NCI-H1092 (cell line): ENCODE measurements at places on chromosomes 4 and X.

DNA sequence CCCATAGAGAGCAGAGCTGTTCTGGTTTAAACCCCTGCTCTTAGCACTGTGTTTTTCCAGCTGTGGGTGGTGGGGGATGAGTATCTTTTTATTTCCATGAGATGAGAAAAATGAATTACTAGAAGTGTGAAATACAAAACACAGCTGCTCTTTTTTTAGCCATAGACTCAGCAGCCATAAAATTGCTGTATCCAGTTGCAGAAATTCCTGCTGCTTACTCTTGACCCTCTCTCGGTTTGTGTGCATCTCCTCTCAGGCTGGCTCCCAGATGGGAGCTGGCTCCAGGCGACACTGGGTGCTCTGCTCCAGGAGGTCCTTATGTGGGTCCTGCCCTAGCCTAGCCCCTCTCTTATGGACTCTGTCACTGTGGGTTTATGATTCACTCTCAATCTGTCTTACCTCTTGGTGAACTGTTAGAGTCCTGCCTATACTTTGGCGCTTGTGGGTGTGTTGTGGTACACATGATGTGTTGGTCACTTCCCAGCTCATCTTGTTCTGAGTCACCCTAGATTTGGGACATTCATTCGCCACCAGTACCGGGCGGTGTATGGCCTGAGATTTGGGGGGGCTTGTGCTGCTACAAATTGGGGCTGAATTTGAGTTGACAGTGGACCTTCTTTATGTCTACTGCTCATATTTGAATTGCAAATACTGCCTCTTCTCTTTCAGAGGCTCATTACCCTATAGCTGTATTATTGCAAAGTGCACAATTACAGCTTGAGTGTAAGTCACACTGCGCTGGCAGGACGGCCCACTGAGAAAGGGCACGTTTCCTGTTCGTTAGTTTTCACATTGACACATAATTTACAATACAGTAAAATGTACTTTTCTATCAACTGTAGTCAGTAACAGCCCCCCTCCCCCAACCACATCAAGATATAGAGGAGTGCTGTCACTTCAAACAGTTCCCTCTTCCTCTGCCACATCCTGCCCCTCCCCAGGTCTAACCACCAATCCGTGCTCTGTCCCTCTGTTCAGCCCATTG, 46.9 kb upstream of the MSANTD1 start:
- no peak for DNase-seq

- no peak for DNase-seq
Observed at GRCh38 chr4:56821381-56822243, at the start of gene SPINK2. SPINK2 (minus strand) TSS chr4:56821701; CDS start chr4:56821662, 39 bp downstream.

DNA sequence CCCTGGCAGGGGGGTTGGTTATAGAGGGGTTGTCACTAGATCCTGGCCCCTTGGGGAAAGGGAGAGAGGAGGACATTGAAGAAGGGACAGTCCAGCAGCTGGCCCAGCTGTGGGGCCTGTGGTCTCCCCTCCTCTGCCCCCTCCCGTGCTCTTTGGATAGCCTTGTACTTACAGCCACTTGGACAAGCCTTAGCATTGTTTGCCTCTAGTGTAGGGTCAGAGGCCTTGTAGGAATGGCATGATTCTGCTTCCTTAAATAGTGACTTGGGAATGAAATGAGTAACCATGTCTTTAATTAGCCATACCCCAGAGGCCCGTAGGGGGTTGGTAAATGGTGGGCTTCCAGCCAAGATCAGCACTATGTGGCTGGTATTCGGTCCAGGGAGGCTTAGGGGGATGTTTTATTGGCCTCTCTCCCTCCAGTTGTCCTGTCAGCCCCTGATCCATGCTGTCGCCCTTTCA, 230.6 kb downstream of the PTTG2 start:
- DNase-seq, result no peak

GRCh38 chr4:71266090-71266794, 72.6 kb upstream of the SLC4A4 start:
- DNase-seq, result no peak

- DNase-seq, result no peak
Observed at GRCh38 chrX:101079736-101080270, 1.1 kb downstream of the TMEM35A start.

- DNase-seq, result no peak
Observed at GRCh38 chr4:160375772-160376452, 1273.0 kb downstream of the RAPGEF2 start.

- DNase-seq, result no peak
Observed at GRCh38 chrX:23861215-23861896, 46.4 kb downstream of the APOO start.

DNA sequence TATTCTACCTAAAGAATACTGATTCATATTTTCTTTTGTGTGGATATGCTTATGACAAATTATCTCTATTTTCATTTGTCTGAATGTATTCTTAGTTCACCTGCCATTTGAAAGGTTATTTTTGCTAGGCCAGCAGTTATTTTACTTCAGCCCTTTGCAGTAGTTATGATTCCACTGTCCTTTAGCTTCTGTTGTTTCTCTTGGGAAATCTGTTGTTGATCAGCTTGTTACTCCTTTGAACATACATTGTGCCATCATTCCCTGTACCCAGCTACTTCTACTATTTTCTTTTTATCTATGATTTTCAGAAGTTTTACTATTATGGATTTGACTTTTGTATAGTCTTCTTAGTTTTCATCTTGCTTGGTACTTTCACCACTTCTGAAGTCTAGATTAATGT, 37.2 kb downstream of the RBM46 start:
- DNase-seq, result no peak

- DNase-seq, result no peak
Observed at GRCh38 chrX:94058728-94059382, 384.8 kb downstream of the FAM133A start.

DNA sequence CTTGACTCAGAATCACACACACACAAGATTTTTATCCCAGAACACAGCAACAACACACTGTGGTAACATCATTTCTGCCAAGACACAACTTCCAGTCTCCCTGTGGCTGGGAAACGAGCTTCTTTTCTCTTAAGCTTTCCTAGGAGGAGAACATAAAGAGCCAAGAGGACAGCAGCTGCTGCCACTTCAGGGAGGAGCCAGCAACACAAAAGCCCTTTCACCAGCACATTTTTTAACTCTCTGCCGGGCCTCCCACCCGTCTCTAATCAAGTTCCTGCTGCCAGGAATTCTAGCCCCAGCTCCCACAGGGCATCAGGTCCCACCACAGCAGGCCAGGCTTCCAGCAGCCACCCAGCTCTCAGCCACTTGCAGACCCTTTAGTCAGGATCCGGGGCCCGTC, 22.4 kb downstream of the FAT1 start:
- no peak for DNase-seq

GRCh38 chrX:9037296-9037695, 3.4 kb upstream of the FAM9B start:
- DNase-seq, result no peak
